Activated CD4-positive, alpha-beta T cell treated with anti-CD3 and anti-CD28 coated beads for 24 hours (primary cell): ENCODE measurements at places on chromosomes 1 and 21.

GRCh38 chr1:60697204-60697994 is 385.0 kb upstream of the NFIA start:
- DNase-seq, result no peak

DNA sequence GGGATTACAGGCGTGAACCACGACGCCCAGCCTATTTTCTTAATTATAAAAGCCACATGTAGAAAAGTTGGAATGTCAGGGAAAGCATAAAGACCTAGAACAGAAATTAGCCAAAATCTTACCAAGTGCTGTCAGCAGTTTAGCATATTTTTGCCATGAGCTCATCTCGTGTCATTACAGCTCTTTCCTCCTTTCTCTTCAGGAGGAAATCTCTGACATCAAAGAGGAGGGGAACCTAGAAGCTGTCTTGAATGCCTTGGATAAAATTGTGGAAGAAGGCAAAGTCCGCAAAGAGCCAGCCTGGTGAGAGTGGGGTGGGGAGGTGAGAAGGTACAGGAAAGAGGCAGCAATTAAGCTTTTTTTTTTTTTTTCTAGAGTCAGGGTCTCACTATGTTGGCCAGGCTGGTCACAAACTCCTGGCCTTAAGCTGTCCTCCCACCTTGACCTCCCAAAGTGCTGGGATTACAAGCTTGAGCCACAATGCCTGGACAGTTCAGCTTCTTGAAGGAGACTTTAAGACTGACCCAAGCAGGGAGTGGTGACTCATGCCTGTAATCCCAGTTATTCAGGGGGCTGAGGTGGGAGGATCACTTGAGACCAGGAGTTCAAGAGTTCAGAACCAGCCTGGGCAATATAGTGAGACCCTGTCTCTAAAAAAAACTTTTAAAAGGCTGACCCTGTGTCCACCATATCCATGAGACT is 8.4 kb upstream of the BGLAP start:
- DNase-seq, result no peak

DNA sequence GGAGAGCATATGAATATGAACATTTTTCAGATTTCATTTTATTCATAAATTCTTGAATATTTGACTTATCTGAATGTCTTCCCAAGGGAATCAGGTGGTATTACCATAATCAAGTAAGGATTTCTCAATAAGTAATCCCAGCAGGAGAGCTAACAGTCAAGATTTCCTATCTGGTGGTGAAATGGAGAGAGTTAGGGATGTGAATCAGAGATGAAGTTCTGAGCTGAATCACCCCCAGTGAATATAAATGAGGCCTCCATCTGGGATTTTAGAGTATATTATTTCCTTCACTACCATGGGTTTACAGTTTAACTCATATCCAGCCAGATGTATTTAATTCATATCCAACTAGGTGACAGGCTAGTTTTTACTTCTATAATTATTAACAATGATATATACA is 61.5 kb upstream of the RGS2 start:
- no peak for DNase-seq

DNA sequence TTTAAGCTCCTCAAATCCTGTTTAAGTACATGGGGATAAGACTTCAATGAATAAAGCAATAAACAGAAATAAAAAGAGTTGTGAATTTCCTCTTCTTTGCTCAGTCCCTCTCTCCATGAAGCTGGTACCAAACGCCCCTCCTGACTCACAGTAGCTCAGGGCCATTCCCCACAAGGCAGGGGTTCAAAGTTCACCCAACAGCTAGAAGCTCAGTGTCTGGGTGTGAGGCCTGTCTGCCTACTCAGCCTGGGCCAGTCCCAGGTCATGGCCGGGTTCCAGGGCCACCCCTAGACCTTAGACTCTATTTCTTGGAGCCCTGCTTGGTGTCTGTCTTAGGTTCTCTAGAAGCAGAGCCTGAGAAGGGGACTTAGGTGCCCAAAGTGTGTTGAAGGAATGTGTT is 251.5 kb downstream of the GRIK3 start:
- no peak for DNase-seq

- no peak for DNase-seq
Observed at GRCh38 chr1:201483373-201483949, 14.5 kb upstream of the PHLDA3 start.

DNA sequence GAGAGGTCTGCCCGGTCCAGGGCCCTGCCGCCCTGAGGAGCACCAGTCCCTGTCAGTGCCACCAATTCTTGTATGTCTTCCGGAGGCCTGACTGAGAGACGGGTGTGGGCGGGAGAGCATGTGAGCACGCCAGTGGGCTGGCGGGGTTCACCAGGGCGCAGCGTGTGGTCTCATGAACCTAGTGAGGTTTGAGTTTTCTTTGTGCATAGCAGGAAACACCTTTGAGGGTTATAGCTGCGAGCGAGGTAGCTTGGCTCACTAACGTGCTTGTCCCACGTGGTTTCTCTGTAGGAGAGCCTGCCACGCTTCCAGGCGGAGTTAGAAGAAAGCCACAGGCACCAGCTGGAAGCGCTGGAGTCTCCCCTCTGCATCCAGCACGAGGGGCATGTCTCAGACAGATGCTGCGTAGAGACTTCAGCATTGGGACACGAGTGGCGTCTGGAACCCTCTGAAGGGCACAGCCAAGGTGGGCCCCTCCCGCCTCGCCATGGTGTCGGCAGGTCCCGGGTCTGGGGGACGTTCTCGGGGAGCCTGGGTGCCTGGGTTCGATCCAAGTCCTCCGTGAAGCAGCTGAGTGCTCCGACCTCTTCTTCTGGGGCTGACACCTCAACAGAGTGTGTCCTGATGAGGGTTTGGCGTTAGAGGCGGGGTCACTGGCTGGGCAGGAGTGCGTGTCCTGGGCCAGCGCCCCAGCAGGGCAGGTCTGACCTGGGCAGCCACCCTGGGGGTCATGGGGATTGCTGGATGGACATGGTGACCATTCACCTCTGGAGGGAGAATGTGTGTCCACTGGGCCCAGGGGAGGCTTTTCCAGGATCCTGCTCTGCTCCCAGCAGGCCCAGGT is 31.4 kb downstream of the PCNT start:
- no peak for DNase-seq

DNA sequence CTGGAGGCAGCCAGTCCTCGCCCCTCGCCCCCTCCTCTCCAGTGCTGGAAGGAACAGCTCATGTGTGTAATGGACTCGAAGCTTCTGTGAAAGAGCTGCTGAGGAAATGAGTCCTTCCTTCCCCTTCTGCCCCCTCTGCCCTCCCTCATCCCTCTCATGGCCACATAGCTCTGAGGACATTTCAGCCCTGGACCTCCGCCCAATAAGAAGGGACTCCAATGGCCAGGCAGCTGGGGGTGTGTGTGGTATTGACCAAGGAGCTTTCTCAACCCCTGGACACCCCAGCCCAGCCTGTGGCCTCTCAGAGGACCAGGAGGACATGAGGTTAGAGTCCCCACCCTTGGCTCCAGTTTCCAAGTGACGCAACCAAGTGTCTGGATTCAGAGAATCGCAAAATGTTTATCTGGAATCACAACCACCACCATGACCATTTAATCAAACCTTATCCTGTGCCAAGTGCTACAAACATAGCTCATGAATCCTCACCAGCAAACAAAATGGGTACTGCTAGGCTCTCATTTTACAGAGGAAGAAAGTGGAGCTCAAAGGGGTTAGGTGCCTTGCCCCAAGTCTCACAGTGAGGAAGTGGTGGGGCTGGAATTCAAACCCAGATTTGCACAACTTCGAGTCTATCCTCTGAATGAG is 47.8 kb upstream of the ECE1 start:
- no peak for DNase-seq

DNA sequence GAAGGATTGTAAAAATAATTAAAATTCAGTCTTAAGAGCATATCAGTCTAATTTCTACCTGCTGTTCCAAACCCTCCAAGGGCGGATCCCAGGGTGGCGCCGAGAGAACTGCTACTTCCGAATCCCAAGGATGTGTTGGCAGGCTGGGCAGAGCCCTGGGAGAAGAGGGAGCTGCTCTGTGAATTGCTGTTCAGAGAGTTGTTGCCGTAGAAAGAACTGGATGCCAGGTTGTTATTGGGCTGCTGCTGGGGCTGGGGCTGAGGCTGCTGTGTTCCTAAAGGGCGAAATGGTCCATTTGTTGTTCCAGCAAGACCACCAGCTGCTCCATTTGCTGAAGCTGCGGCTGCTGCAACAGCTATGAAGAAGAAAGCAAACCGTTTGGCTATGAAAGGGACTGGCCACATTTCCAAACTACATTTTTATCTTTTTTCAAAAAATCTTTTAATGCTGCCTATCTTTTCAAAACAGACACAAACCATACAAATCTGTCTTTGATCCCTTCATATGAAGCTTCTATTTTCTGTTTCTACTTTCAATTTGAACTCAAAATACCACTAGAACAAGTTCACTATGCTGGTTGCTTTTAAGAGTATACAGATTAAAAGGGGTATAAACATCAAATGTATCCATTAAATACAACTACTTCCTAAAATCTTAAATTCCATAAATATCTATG is 57.5 kb upstream of the SDC3 start:
- no peak for DNase-seq

DNA sequence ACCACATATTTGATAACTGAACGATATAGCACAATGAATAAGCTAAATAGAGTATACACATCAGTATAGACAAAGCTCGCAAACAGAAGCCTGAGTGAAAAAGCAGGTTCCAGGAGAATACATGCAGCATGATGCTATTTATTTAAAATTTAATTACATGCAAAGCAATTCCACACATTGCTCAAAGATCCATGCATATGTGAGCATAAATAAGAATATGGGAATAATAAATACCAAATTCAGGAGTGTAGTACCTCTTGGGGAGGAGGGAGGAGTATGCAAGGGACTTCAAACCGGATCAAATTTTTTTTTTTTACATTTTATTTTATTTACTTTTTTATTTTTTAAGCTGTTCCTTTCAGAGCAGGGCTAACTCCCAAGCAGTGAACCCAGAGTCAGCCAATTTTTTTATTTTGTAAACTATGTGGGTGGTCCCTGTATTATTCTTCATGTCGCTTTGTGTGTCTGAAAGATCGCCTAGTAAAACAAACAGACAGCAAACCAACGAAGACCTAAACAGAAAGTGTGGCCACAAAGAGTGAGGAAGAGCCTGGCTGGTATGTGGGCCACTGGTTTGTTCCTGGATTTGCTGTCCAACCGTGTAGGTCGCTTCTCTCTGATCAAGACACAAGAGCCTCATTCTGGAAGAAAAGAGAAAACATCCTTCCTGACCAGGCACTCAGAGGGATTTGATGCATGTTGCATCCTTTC is 4.2 kb upstream of the SHISAL2A start:
- DNase-seq, result no peak

DNA sequence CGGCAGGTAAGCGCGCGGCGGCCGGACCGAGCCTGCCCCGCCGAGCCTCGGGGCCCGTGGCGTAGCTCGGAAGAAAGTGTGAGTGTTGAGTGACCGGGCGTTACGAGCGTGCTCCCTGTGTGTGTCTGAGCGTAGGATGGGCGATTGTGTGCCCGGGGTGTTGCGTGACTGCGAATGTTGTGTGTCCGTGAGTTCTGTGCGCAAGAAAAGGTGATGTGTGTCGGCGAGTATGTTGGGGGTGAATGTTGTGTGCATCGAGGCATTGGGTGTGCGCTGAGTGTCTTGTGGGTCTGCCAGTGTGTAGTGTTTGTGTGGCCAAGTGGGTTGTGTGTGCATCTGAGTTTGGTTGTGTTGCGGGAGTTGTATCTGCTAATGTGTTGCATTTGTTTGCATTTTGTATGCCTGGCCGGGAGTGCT is 398 bp downstream of the PTPRU start:
- no peak for DNase-seq

DNA sequence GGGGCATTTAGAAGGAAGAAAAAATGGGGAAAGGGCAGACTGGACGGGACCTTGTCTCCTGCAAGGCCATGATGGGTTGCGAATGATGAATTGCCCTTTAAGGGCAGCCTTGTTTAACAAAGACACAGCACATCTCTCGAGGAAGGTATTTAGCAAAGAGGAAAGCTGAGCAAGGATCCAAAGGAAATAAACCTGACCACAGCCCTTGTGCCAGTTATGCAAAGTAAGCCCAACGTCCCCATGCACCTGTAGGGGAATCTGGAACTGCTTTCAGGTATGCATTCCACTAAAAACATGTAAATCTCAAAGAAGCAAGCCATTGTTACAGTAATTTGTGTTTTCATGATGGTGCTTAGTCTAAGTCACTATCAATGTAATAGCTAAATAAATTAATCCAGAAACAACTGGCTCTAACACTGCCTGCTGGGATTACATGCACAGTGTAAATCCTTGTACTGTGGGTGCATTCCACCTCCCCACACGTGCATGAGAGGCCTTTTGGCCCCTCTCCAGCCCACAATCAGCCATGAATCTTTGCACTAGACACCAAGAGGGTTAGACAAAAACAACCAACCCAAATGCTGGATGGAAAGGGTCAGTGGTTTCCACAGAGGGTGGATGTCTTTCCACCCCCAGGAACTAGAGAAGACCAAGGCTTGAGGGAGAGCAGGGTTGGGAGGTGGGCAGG is 228.8 kb upstream of the KAZN start:
- no peak for DNase-seq

- no peak for DNase-seq
Observed at GRCh38 chr1:94723894-94724293, 96.3 kb upstream of the SLC44A3 start.

GRCh38 chr1:161190962-161191521 is 7.8 kb downstream of the ADAMTS4 start:
- DNase-seq, result no peak

GRCh38 chr1:86195281-86195680 is 38.7 kb upstream of the COL24A1 start:
- no peak for DNase-seq

DNA sequence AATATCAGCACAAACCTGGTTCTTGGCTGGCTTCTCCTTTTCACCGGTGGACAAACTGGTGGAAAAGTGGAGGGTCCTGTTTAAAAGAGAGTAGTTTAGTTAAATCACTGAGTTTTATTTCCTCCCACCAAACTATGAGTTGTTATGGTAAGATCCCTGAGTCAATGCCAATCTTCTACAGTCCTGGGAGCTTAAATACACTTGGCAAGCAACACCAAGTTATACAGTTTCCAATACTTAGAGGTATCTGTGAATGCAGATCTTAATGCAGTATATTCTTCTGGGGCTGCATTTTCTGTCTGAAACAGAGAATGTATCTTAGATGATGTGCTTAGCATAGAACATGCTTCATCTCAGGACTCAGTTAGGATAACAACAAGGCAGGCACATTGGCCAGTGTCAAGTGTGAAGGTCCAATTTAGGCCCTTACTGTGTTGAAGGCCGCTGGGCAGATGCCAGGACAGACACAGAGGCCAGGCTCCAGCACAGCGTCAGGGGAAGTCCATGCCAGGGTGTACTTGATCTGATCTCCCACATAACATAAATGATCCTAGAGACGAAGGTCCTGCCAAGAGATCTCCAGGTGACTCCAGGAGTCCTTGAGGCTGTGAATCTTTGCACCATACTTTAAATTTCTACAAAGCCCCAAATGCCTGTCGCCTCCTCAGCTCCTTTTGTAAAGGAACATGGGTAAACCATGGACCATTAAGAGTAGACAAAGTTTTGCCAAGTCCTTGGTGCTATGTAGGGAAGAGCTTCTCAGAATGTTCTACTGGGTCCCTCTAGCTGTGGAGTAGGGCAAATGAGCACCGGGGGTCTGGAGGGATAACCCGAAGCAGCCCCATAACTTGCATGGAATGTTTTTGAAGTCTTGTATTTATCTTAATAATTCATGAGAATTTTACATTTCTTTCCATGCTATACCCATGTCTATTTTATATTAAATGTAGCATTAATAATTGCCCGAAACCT is 76.8 kb downstream of the KCNJ15 start:
- no peak for DNase-seq
